ENCODE measurements at places on chromosomes 1 and 21. TPM values are rescaled to one million over a fixed set of nuclear protein-coding genes. Genes with fewer than 3 reads are reported as not detected.
A peak's percentile ranks its signal among the peaks of the same experiment; 100 is the strongest.

GRCh38 chr1:34780528-34780927 lies 486 bp upstream of the GJB3 start:
- no peak for DNase-seq

DNA sequence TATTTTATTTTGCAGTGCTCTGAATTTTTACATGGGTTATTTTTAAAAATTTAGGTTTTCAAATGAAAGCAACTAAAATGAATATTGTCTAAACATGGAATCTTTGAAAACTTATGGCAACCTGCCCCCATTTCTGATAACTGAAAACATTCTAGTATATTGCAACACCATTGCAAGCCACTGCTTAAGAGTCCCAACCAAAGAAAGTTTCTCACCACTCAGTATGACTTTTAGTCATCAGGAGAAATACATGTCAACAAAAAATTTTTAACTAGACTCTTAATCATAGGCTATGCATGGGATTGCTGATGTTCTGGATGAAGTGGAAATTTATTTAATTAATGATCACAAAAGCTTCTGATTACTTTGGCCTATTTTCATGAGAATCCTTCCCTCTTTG lies 112.1 kb downstream of the TNFSF18 start:
- no peak for DNase-seq

- no peak for DNase-seq
Measured at GRCh38 chr1:170932236-170932635, 3.1 kb upstream of the MROH9 start.

DNA sequence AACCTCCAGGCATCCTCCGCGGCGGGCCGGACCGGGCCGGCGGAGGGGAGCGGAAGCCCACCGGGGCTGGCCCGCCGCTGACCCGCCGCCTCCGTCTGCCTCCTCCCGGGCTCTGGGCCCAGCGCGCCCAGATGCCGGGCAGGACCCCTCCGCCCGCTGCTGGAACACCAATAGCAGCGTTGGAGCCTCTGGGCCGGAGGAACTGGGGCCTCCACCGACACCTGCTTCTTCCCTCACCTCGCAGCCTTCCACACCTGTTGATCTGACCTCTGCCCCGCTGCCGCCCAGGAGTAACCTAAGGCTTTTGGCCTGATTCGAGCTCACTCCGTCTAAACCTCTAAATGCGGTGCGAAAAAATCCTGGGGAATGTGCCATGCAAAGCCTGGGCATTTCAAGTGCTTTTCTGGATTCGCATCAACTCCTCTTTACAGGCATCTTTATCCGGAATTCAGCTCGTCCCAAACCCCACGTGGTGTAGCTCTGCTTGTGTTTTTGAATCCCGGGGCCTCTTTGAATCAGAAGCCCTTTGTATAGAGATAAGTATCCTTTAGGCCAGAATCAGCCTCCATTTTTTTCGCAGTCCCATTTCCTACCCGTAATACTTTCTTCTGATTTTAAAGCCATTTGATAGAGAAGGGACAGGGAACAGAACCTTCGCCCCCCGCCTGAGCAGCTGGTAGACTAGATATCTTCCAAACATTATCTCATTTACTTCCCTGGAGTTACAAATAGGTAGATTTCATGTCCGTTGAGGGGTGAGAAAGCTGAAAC lies 680 bp upstream of the CNN3 start:
- DNase-seq = no peak

DNA sequence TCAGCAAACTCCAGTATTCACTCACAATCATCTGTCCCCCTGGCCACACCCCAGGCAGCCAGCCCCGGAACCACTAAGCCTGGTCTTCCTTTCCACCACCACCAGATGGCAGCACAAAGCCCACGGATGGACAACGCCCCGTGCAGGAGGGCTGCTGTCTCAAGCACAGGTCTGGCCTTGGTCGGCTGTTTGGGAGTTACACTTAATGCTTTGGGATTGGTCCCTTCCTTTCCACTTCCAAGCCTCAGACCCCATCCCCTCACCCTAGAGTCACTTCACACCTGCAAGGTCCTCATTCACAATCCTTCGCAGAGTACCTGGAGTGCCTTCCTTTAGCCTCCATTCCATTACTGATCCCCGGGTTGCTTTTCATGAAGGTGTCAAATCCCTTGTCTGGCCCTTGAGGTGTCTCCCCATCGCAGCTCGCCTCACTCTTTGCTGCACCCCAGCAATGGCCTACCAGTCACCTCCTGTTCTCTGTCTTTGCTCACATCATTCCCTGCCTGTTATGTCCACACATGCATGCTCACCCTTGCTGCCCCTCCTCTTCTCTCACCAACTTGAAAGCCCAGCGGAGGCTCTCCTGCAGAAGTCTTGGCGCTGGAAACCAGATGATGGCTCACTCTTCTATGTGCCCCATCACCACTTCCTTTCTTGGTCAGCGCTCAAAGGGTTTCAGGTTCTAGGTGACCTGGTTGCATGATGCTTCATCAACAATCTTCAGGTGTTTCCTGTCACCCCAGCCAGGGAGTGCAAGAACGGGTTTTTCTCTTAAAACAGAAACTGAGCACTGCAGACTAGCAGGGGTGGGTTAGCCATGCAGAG lies 24.9 kb upstream of the KCNA2 start:
- peak; percentile 92 for DNase-seq

GRCh38 chr1:54499097-54499359 lies 49.0 kb upstream of the ACOT11 start:
- no peak for DNase-seq

- peak; percentile 62 for DNase-seq
Measured at GRCh38 chr1:152141971-152142584, 16.9 kb downstream of the RPTN start.

DNA sequence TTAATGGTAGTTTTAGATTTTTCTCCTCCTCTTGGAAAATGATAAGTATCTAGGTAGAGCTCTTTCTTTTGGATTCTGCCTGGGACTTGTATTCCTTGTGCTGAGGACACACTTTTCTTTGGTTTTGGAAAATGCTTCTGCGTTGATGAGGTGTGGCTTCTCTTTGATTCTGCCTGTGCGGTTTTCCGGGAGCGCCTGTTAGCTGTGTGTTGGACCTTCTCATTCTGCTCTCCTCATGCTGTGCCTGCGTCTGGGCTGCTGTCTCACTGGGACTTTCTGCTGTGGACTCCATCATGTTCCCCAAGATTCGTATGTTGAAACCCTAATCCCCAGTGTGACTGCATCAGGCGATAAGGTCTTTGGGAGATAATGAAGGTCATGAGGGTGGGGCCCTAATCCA lies 21.0 kb downstream of the C1orf174 start:
- no peak for DNase-seq

- DNase-seq = no peak
Measured at GRCh38 chr1:43035821-43036741, 77.4 kb upstream of the SLC2A1 start.

- DNase-seq = no peak
Measured at GRCh38 chr1:70284366-70284765, 63.2 kb downstream of the SRSF11 start.

DNA sequence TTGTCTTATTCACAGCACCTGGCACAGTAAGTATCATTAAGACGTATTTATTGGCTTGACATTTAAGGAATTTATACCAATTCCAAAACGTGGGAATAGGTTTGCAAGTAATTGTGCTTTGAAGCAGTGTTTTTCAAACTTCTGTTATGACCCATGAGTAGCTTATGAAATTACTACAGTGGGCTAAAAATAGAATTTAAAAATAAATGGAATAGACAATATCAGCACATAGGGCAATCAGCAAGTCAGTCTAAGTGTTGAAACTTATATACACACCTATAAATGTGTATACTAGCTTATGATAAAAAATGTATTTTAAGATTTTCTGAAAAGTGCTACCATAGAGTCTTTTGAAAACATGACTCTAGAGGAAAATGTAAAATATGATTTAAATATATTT lies 116.6 kb downstream of the LMX1A start:
- DNase-seq = no peak

Gene PCP4L1
- total RNA-seq = 0.37 TPM

Gene CAMK1G
- 2.8 TPM for total RNA-seq

Gene OR10Z1
- total RNA-seq = not detected

Gene THEM4
- 20.1 TPM for total RNA-seq

Gene HSD11B1
- total RNA-seq = 8.0 TPM

Measured in activated naive CD4-positive, alpha-beta T cell treated with anti-CD3 and anti-CD28 coated beads for 36 hours (primary cell).